ENCODE measurements at places on chromosomes 1 and 21.

GRCh38 chr1:169390303-169390702 lies 22.3 kb downstream of the BLZF1 start:
- no peak for DNase-seq

- no peak for DNase-seq
Measured at GRCh38 chr1:19038732-19039131, 82.3 kb upstream of the IFFO2 start.

DNA sequence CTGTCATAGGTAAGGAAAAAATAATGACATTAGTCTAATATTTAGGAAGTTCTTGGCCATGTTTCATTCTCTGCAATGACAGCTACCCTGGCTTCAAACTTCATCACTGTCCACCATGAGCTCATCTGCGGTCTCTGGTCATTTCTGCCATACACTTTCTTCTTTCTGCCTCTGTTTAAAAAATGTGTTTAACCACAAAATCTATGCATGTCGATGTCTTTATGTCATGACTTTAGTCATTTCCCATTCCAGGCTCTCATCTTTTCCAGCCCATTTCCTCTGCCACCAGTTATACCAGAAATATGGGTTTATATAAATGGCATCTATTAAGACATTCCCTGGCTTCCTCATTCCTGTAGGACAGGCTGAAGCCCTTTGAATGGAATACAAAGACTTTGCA lies 68.5 kb upstream of the DUSP10 start:
- DNase-seq = no peak

- no peak for DNase-seq
Measured at GRCh38 chr1:190168893-190169280, 308.8 kb downstream of the BRINP3 start.

- DNase-seq = no peak
Measured at GRCh38 chr1:158013840-158014730, 20.6 kb downstream of the KIRREL1 start.

DNA sequence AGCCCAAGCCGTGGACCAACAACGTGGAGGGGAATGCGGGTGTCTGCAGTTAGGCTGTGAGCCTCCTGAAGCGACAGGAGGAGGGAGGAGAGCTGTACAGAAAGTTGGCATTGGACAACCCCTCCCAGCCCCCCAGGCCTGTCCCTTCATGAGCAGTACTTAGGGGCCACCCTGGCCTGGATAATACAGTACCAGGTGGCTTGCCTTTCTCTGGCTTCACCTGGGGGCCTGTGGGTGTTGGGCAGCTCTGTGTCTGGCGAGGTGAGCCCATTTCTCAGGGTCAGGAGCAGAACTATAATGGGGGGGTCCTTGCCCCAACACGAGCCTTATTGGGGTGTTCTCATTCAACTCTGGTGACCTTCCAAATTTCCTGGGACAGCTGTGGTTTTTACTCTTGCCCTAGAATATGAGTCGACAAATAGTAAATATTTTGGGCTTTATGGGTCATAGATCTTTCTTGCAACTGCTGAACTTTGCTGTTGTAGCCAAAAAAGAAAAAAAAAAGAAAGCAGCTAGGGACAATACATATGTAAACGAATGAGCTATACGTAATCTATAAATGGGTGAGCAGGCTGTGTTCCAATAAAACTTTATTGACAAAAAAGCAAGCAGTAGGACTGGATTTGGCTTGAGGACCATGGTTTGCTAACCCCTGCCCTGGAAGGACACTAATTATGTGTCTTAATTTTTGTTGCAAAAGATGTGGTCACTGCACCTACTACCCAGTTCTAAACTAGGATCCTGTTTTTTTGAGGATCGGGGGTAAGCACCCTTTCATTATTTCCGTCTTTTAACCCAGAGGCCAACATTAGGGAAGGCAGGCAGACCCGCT lies 11.4 kb downstream of the COQ8A start:
- DNase-seq = no peak

Data from hematopoietic multipotent progenitor cell treated with erythropoietin and hydrocortisone succinate and interleukin-3 and kit ligand, for 4 days (in vitro differentiated cells).